ENCODE measurements at places on chromosomes 4 and X.

- peak; percentile 23 for DNase-seq
Observed at GRCh38 chrX:12771445-12772069, 19.7 kb upstream of the PRPS2 start.

DNA sequence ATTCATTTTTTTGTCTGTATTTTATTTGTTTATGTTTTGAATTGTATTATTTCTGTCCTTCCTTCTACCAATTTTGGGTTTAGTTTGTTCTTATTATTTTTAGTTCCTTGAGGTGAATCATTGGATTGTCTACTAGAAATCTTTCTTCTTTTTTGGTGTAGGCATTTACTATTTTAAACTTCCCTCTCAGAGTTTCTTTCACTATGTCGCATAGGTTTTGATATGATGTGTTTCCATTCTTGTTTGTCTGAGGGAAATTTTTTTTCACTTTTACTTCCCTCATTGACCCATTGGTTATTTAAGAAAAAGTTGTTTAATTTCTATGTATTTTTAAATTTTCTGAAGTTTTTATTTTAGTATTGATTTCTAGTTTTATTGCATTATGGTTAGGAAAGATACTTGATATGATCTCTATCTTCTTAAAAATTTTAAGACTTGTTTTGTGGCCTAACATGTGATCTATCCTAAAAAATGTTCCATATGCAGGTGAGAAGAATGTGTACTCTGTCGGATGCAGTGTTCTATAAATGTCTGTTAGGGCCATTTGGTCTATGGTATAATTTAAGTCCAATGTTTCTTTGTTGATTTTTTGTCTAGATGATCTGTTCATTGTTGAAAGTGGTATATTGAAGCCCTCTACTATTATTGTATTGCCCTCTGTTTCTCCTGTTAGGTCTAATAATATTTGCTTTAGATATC is 68.8 kb downstream of the IL15 start:
- no peak for DNase-seq

GRCh38 chr4:151930372-151930771 is 169.6 kb upstream of the GATB start:
- no peak for DNase-seq

GRCh38 chr4:8427761-8428287 is 12.7 kb downstream of the ACOX3 start:
- no peak for DNase-seq

GRCh38 chr4:143313521-143313920 is 23.2 kb upstream of the GAB1 start:
- DNase-seq, result no peak

- DNase-seq, result peak; percentile 48
Observed at GRCh38 chr4:87058356-87059073, 123.7 kb downstream of the AFF1 start.

- no peak for DNase-seq
Observed at GRCh38 chr4:173211222-173211621, 42.6 kb downstream of the GALNT7 start.

DNA sequence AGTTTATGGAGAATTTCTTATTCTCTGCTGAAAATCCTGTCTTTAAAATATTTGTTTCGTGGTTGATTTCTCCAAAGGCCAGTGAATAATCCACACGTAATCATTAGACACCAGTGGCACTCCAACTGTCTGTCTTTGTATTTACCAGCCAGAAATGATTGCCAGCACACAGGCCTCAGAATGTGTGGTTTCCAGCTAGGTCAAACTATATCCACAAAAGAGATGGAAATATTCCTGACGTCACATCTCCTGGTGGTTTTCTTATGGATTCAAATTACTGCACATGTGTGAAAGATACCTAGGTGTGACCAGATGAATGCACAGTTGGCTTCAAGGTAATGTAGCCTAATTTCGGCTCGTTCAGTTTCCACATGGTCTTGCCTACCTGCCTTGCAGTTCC is 27.2 kb upstream of the TENM3 start:
- no peak for DNase-seq

- no peak for DNase-seq
Observed at GRCh38 chr4:110458494-110459266, 17.3 kb upstream of the ENPEP start.

GRCh38 chr4:8459867-8460445 is 19.4 kb downstream of the TRMT44 start:
- no peak for DNase-seq

GRCh38 chrX:40130207-40130606 is 32.4 kb upstream of the BCOR start:
- no peak for DNase-seq

- DNase-seq, result no peak
Observed at GRCh38 chrX:107775000-107775733, 420 bp downstream of the TSC22D3 start.

DNA sequence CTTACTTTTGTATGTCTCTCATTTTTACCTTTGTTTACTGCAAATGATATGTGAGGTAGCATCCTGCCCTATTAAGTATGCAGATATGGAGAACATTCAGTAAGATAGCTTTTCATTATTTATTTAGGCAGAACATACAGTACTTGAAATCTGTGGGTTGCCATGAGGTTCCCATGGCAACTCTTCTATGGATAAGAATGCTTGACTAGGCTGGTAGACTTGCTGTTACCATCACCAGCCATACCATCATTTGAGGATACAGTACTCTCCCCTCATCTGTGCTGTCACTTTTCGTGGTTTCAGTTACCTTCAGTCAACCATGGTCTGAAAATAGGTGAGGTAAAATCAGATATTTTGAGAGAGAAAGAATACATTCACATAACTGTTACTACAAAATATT is 56.7 kb downstream of the NAF1 start:
- no peak for DNase-seq

DNA sequence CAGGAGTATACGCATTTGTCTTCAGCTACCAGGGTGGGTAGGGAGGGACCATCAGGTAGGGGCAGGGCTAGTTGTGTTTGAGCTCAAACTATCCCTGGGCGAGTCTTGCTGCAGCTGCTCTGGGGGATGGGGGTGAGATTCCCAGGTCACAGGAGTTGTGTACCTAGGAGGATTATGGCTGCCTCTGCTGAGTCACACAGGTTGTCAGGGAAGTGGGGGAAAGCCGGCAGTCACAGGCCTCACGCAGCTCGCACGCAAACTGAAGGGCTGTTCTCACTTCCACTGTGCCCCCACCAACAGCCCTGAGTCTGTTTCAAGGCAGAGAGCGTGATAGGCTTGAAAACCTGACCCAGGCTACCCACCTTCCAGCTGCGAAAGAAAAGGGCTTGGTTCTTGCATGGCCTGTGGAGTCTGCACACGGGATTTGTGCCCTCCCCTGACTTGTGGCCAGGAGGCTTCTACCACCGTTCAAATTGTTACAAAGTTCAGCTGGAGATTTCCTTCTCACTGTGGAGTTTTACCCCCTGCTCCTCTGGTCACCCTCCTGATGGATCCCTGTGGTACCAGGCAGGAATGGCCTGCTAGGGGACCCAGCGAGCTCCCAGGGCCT is 63.8 kb downstream of the ARFIP1 start:
- DNase-seq, result no peak

DNA sequence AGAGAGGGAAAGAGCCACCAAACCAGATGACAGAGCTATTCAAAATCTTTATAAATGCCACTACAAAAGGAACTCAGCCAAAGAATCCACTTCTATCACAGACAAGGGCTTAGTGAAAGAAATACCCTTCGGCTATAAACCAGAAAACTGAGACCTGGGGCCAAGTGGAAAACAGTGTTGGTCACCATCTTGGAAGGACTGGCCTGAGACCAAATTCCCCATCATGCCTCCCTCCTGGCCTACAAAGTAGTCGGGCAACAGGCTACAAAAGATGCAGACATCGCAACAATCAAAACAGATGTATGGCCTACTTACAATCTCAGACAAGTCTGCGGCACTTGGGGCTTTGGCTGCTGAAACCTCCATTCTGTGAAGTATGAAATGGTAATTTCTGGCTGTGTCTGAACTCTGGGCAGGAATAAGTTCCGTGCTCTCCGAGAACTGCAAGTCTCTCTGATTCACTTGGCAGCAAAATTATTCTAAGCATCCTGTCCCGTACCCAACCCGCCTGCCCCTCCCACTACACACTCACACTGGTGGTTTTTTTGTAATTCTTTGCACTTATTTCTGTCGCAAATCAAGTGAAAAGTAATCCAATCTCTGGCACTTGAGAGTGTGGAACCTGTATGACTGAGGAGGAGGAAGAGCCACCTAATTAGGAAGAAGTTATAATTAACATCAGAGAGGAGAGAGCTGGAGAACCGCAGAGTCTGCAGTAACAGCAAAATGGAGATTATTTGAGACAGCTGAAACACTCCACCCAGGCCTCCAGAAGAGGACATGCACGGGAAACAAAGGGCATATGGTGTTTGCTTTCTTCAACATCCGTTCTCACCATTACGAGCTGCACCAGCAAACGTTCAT is 87.8 kb downstream of the SH3KBP1 start:
- DNase-seq, result peak; percentile 30

- no peak for DNase-seq
Observed at GRCh38 chr4:3417448-3417847, 24.3 kb upstream of the HGFAC start.

DNA sequence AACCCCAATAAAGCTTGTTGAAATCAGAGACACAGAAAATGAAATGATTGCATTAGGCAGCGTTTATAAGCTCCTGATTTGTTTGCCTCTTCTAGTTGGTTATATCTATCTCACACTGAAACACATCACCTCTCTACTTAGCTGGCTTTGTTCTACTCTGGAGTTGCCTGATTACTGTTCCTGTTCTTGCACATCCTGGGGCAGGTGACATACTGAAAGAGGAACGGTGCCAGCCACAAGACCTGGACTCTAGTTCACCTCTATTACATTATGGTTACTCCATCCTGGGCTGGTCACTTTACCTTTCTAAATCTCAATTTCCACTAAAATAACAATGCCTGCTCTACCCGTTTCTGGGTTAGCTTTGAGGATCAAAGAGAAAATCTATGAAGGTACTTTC is 47.9 kb downstream of the TRIM2 start:
- no peak for DNase-seq
